AG04450 (cell line): ENCODE measurements at places on chromosomes 4 and X. TPM values are rescaled to one million over a fixed set of nuclear protein-coding genes. Genes with fewer than 3 reads are reported as not detected.

DLG3 gene
- polyA plus RNA-seq = 28.3 and 29.2 TPM in 2 replicates

DNA sequence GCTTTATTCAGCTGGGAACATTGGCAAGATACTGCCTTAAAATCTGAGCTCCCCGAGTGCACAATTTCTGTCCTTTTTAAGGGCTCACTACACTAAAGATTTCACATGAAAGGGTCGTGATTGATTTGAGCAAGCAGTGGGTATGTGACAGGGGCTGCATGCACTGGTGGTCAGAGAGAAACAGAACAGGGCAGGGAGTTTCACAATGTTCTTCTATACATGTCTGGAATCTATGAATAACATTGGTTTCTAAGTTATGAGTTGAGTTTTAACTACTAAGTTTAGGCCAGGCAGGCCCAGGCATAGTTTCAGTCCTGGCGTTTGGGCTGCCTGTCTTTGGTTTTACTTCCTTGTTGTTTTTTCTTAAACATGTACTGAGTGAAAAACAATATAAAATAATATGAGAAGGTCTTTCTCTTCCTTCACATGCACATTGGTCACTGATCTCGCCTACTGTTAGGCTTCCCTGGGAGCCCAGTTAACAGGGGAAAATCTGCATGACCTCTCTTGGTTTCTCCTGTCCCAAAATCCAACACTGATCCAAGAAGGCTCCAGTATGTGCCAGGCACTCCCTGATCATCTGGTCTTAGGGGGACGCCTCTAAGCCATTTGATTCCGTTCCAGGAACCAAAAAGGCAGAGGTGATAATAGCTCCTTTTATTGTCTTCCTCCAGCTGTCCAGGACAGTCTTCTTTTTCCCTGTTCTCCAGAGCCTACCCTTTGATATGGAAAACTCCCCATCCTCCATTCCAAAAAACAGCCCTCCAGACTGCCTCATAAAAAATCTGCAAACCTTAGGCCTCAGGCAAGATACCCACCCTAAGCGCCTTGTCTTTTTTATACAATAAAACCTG, at the start of gene UGT2B17:
Gene UGT2B17, minus strand, starts transcription at position 51 of the 854 bp plus-strand sequence. CDS start 7,838 bp downstream, outside the sequence.
- DNase-seq = no peak

PIR gene
- 35.2 and 42.5 TPM in 2 replicates for polyA plus RNA-seq

DNA sequence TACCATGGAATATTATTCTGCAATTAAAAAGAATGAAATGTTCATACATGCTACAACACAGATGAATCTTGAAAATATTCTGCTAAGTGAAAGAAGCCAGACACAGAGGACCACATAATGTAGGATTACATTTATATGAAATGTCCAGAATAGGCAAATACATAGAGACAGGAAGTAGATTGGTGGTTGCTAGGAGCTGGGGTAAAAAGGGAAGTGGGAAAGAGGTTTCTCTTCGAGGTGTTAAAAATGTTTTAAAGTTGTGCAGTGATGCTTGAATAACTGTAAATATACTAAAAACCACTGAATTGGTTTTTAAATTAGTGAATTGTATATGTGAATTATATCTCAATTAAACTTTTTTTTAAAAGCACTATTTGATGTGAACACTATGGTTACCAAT, 3.6 kb upstream of the NXT2 start:
- DNase-seq = no peak

PNMA5 gene
- polyA plus RNA-seq = not detected in 2 replicates

AADAT gene
- 13.8 and 17.8 TPM in 2 replicates for polyA plus RNA-seq

PLA2G12A gene
- 47.5 and 52.3 TPM in 2 replicates for polyA plus RNA-seq
